ENCODE measurements at places on chromosomes 11 and 22.

- DNase-seq: no peak
These were observed 35.9 kb upstream of the GRK2 start for GRCh38 chr11:67230406-67230805.

DNA sequence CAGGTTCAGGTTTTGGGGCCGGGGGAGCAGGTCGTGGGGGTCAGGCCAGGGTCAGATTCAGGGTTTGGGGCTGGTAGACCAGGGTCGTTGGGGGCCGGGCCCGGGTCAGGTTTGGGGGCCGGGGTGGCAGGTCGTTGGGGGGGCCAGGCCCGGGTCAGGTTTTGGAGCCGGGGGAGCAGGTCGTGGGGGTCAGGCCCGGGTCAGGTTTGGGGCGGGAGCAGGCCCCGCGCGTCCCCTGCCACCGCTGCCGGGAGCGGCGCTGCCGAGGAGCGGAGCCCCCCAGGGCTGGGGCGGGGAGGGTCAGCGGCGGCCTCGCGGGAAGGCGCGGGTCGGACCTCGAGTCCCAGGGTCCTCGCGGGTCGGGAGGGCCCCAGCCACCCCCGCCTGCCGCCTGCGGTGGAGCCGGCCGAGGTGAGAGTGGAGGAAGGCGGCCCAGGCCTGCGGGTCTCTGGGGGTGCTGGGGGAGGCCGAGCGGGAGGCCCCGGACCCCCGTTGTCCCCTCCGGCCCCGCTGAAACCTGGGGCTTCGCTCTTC is 535 bp downstream of the TRABD start:
- no peak for DNase-seq

DNA sequence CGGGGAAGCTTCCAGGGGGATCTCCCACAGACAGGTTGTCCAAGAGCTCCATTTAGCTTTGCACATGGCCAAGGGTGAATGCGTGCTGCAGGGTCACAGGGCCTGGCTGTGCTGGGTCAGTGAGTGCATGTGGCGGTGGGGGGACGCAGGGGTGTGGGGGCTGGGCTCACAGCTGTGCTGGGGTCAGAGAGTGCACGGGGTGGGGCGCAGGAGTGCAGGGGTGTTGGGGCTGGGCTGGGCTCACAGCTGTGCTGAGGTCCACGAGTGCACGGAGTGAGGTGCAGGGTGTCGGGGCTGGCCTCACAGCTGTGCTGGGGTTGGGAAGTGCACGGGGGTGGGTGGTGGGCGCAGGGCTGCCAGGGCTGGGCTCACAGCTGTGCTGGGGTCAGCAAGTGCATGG is 557.7 kb downstream of the BRD1 start:
- DNase-seq: peak; percentile 13

GRCh38 chr22:38923463-38924346 is 33.7 kb upstream of the APOBEC3A start:
- peak; percentile 78 for DNase-seq

GRCh38 chr11:36326524-36327419 is 30.7 kb downstream of the PRR5L start:
- no peak for DNase-seq

- no peak for DNase-seq
These were observed 27.5 kb downstream of the ARVCF start for GRCh38 chr22:19988965-19989724.

- DNase-seq: no peak
These were observed 7.9 kb upstream of the WNT11 start for GRCh38 chr11:76214186-76214585.

DNA sequence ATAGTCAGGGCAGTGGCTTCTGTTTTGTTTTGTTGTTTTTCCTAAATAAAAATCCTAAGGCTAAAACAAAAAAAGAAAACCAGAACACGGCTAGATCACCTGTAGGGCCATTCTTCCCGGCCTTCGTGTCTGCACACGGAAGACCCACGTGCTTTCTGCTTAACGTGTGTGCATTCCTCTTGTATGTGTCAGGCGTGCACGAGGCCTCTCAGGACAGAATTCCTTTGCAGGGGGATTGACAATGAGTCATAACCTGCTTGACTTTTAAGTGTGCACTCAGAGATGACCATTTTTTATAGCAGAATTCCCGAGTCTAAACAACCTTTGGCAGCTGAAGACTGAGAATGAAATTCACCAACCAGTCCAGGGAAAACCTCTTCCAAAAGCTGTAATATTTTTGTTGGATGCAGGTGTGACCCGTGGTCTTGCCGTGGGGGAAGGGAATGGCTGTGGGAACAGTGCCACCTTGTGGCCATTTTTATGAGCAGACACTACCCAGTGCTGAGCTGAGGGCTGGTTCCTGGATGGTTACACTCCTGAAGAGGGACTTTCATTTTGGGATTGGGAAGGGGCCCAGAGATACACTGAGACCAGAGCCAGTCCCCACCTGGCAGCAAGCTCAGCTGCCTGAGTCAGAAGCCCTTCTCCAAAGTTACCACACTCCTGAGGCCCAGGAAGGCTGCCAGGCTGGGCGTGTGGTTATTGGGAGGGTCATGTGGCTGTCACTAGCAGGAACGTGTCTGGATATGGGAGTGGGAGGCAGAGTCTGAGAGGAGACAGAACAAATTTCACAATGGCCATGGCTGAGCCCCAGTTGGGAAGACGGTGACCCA is 35.7 kb upstream of the DKK3 start:
- peak; percentile 93 for DNase-seq

- no peak for DNase-seq
These were observed 15.6 kb upstream of the UCP3 start for GRCh38 chr11:74024261-74025029.

GRCh38 chr11:1072821-1073231 is 1.8 kb upstream of the MUC2 start:
- DNase-seq: no peak

GRCh38 chr11:23112987-23113886 is 253.0 kb upstream of the CCDC179 start:
- peak; percentile 83 for DNase-seq

GRCh38 chr22:44362249-44363012 is 49.7 kb upstream of the SHISAL1 start:
- no peak for DNase-seq

- no peak for DNase-seq
These were observed 33.7 kb downstream of the CTTN start for GRCh38 chr11:70432065-70432464.

- DNase-seq: no peak
These were observed 821.6 kb downstream of the TBC1D22A start for GRCh38 chr22:47583959-47584562.

GRCh38 chr11:83723999-83724398 is 437.8 kb upstream of the CCDC90B start:
- DNase-seq: peak; percentile 77

DNA sequence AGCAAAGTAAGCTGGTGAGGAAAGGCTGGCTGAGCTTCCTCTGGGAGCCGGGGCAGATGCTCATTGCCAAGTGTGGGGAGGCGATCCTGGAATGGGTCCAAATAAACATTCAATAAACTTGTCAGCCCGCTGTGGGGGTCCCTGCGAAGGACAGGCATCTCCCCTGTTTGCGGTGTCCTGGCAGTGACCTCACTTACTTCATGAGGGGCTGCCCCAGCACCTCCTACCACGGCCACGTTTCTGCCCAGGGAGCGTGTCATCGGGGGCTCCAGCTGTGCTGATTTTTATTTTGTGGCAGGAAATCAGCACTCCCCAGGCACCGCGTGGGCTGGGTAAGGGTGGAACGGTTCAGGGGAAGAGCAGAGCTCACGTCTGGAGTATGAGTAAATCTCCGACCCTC is 493.9 kb upstream of the B3GAT1 start:
- no peak for DNase-seq

- no peak for DNase-seq
These were observed 8.7 kb downstream of the PRR5 start for GRCh38 chr22:44710474-44711240.

DNA sequence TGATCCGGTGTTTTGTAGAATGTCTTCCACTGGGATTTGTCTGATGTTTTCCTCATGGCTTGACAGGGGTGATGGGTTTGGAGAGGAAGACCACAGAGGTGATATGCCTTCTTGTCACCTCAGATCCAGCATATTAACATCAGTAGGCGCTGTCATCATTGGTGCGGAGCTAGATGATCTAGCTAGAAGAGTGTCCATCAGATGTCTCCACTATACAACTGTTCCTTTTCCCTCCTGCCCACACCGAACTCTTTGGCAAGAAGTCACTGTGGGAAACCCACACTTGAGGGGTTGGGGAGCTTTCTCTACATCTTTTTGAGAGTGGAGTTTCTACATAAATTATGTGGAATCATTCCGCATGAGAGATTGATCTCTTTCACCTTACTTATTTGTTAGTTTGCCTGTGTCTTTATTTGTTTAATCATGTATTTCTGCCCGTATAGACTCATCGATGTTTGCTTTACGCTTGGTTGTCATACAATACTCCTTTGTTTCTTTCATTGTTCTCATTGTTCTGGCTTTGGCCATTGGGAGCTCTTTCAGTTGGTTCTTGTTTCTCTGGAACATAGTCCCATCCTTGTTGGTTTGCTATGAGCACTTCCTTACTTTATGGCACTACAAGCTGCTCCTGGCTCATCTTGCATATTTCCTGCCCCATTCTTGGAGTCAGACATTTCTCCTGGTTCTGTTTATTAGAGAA is 1420.3 kb downstream of the BRD1 start:
- no peak for DNase-seq

GRCh38 chr22:19559324-19559811 is 35.2 kb upstream of the CLDN5 start:
- DNase-seq: no peak

DNA sequence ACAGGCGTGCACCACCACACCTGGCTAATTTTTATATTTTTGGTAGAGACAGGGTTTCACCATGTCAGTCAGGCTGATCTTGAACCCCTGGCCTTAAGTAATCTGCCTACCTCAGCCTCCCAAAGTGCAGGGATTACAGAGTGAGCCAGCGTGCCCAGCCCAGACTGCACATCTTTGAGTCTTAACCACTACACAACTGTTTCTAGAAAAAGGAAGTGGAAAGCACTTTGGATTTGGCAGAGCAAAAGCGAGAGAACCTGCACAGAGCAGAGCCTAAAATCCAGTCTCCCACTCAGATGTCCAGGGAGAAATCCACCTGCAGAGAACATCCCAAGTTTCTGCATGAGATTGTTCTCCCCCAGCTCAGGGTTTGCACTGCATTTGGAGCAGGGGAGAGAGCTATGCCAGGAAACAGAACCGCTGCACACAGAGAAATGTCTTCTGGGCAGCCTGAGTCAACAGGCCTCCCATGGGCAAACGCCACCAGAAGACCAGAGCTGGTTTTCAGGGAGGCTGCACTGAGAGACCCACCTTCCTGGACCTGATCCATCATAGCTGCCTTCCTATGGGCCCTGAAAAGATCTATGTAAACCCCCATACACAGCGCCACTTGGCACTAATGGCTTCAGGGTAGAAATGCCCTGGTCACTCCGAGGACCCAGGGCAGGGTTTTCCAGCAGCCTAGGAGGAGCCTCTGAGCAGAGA is 54.0 kb downstream of the RPUSD4 start:
- no peak for DNase-seq

DNA sequence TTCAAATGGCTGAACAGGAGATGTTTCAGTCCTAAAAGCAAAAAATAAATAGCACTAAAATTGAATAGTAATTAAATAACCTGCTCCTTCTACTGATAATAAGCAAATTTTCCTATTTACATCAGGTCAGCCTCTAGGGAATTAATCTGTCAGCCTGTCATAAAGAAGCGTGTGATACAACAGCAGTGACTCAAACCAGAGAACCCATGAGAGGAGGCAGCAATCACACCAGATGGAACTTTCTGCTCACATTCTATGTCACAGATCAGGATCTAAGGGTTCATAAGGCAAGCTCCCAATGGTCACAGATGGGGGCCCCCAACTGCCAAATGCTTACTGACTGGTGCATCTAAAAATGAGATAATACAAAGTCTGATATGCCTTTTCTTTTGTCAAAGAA is 41.1 kb downstream of the RBFOX2 start:
- DNase-seq: peak; percentile 72

DNA sequence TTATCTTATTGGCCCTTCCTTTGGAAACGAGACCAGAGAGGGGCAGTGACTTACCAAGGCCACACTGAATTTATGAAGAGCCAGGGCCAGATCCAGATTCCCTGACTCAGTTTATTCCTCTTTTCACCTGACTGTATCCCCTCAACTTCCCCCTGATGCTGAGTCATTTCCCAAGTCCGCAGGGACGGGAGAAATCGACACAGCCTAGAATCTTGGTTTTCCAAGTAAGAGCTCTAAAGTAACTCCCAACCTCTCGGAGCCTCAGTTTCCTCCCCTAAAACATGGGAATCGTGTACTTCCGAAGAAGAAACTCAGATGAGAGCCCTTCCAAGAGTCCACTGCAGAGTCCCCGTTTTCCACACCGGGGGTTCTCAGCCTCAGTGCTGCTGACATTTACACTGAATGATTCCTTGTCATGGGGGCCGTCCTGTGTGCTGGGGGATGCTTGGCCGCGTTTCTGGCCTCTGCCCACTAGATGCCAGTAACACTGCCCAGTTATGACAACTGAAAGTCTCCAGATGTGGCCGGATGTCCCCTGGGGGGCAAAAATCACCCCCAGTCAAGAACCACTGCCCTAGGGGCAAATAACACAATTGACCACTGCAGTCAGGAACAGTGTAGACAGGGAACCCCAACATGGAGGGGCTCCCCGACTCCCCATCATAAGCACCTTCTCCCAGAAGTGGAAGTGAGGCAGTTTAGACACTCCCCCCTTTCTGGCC is 11.2 kb downstream of the MPST start:
- DNase-seq: no peak

GRCh38 chr22:33894515-33894914 is 25.8 kb downstream of the LARGE1 start:
- DNase-seq: no peak

GRCh38 chr11:45852712-45853101 is 5.4 kb downstream of the CRY2 start:
- no peak for DNase-seq

- DNase-seq: peak; percentile 66
These were observed 116.3 kb downstream of the TIMP3 start for GRCh38 chr22:32917577-32918354.

DNA sequence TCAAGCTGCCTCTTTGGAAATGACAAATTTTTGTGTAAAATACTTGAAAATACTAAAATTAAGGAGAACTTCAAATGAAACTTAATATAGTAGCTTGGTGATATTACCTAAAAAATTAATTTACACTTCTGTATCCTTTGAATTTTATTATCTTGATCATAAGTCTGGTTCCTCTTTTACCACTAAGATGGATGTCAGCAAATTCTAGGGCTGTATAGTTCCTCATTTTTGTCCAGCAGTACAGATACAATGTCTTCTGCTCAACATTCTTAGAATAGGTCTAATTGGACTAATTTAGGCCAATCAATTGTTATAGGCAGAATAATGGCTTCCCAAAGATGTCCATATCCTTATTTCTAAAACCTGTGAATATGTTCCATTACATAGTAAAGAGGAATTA is 1298.0 kb upstream of the RAG2 start:
- no peak for DNase-seq

DNA sequence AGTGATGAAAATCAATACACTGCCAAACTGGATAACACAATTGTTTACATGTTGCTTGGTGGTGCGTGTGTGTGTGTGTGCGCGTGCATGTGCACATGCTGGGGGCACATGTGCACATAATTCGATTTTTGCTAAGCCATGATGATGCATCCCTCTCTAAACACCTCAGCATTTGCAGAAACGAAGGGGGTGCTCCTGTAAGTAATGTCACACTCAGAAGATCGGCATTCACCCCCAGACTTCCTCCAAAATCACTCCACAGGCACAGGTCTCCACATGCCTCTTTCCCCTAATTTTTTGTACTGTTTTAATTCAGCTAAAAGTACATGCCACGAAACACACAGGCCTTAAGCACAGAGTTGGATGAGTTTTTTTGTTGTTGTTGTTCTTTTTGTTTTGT is 341.5 kb downstream of the SHANK2 start:
- no peak for DNase-seq

GRCh38 chr11:3339340-3339624 is 39.7 kb downstream of the ZNF195 start:
- no peak for DNase-seq

- no peak for DNase-seq
These were observed 905 bp upstream of the UCP3 start for GRCh38 chr11:74009675-74010305.
